ENCODE measurements at places on chromosomes 4 and X.

- no peaks in the 10 kb centered on the region for H3K4me1 ChIP-seq
- H3K27ac ChIP-seq = peak overlapping the region; percentile 7
- H3K36me3 ChIP-seq = no peaks in the 10 kb centered on the region
- no peaks in the 10 kb centered on the region for H3K27me3 ChIP-seq
- DNase-seq = peak; percentile 19
Measured at GRCh38 chr4:150962245-150962644, 52.8 kb downstream of the LRBA start.

DNA sequence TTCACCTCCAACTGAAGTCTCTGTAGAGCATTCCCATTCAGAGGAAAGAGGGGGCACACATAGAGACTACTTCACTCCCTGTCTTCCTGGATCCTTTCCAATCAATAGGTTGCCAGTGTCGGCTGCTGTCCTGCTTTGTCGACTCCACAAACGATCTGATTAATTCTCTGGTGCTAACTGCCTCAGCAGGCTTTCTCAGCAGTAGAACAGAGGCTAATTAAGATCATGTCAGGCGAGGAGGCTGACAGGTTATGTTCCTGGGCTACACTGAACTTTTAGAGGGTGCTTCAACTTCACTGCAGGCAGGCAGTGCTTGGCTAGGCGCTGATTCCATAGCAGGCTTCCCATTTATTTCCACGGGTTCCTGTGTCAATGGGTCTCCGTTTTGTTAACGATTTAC lies 79.2 kb downstream of the GRIA3 start:
- no peak overlapping the region for H3K27ac ChIP-seq
- no peaks in the 10 kb centered on the region for H3K27me3 ChIP-seq
- no peak overlapping the region for H3K4me3 ChIP-seq
- DNase-seq = no peak

DNA sequence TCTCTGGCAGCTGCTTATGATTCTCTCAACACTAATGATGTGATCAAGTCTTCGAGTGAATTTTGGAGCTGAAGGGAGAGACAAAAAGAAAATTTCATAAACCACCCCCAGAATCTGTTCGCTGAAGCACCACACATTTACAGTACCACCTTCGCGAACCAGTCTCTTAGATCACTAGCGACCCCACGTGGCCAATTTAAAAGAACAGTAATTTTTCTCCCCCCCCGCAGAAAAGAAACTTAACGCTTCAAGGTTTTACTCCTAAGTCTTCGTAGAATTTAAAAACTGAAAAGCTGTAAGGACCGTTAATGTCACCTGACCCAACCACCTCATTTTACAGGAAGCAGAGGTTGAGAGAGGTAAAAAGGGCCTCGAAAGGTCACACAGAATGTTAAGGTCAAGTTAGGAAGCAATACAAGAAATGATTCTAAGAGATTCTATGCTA lies 187.5 kb downstream of the QDPR start:
- no peak overlapping the region for H3K4me3 ChIP-seq
- no peaks in the 10 kb centered on the region for H3K36me3 ChIP-seq
- no peak overlapping the region for H3K27ac ChIP-seq
- DNase-seq = no peak

GRCh38 chrX:45479835-45480422 lies 279.3 kb upstream of the DIPK2B start:
- no peak overlapping the region for H3K4me3 ChIP-seq
- H3K4me1 ChIP-seq = peaks cover 27% of the 10 kb centered on the region
- no peaks in the 10 kb centered on the region for H3K36me3 ChIP-seq
- peak overlapping the region; percentile 94 for H3K27ac ChIP-seq

GRCh38 chrX:23434356-23434884 lies 99.8 kb downstream of the PTCHD1 start:
- H3K27ac ChIP-seq = no peak overlapping the region
- no peaks in the 10 kb centered on the region for H3K4me1 ChIP-seq
- DNase-seq = no peak
- H3K27me3 ChIP-seq = no peaks in the 10 kb centered on the region

DNA sequence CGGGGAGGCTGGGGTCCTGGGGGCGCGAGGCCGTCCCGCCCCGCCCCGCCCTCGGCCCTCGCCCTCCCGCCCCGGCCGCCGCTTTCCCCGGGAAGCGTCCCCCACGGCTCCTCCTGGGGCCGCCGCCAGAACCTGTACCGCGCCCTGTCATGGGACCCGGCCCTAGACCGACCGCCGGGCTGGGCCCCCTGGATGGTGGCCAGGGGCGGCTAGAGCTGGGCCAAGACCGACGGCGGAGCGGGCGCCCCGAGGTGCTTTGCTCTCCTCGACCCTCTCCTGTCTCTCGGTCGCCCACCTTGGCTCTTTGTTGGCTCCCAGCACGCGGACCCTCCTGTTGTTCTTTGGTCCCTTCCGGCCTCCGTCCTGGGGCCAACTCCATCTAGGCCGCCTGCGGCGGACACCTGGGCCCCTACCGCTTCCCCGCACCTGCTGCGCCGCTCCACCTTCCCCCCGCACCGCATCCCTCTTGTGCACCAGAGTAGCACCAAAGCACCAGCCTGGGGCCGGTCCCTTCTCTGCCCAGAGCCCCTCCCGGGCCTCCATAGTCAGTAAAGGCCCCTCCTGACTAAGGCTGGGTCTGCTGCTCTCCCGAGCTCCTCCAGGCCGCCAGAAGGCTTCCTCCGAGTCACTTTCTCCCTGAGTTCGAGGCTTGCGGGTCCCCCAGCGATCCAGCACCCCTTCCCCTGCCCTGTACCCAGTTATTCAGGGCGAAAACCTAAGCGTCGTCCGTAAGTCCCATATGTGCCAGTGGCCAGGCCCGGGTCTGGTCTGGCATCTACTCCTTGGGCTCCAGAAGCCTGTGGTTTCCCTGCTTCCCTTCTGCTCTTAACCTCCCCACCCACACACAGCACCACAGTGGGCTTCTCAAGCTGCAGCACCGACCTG lies 587 bp downstream of the TACC3 start:
- H3K27me3 ChIP-seq = no peaks in the 10 kb centered on the region
- H3K4me3 ChIP-seq = peak overlapping the region; percentile 81
- peaks cover 30% of the 10 kb centered on the region for H3K4me1 ChIP-seq
- H3K27ac ChIP-seq = peak overlapping the region; percentile 43
- no peak for DNase-seq

GRCh38 chrX:34350561-34351335 lies 218.6 kb upstream of the FAM47A start:
- H3K36me3 ChIP-seq = no peaks in the 10 kb centered on the region
- DNase-seq = no peak
- H3K27ac ChIP-seq = no peak overlapping the region
- H3K4me1 ChIP-seq = no peaks in the 10 kb centered on the region
- H3K27me3 ChIP-seq = no peaks in the 10 kb centered on the region

GRCh38 chr4:149048451-149049143 lies 606.4 kb upstream of the NR3C2 start:
- H3K27ac ChIP-seq = no peak overlapping the region

GRCh38 chr4:3402491-3403347 lies 39.0 kb upstream of the HGFAC start:
- no peak overlapping the region for H3K27ac ChIP-seq
- peaks cover 2% of the 10 kb centered on the region for H3K4me1 ChIP-seq
- H3K27me3 ChIP-seq = no peaks in the 10 kb centered on the region
- peaks cover 14% of the 10 kb centered on the region for H3K36me3 ChIP-seq
- H3K4me3 ChIP-seq = no peak overlapping the region
- no peak for DNase-seq

GRCh38 chr4:3291969-3292570 lies 751 bp upstream of the RGS12 start:
- peak overlapping the region; percentile 49 for H3K27ac ChIP-seq
- no peaks in the 10 kb centered on the region for H3K36me3 ChIP-seq
- peaks cover 21% of the 10 kb centered on the region for H3K27me3 ChIP-seq

- H3K4me1 ChIP-seq = no peaks in the 10 kb centered on the region
- H3K27me3 ChIP-seq = no peaks in the 10 kb centered on the region
- H3K4me3 ChIP-seq = no peak overlapping the region
- peaks cover 3% of the 10 kb centered on the region for H3K36me3 ChIP-seq
Measured at GRCh38 chrX:115632455-115632854, 71.5 kb downstream of the PLS3 start.

DNA sequence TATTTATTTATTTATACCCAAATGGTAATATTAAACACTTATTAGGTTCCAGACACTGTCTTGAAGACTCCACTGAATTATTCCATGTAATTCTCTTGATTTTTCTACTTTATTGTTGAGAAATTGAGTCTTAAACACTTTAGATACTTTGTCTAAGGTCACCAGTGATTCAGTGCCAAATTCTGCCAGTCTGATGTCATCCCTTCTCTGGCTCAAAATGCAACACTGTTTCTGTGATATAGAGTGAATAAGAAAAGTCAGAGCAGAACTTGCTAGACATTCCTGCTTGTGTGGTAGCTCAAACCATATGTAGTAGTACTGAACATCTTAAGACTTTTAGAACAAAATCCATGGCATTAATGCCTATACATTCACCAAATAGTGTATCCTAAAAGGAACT lies 164.3 kb downstream of the GABRB1 start:
- H3K4me3 ChIP-seq = no peak overlapping the region
- no peak overlapping the region for H3K27ac ChIP-seq
- no peaks in the 10 kb centered on the region for H3K36me3 ChIP-seq
- no peak for DNase-seq
- no peaks in the 10 kb centered on the region for H3K4me1 ChIP-seq

GRCh38 chr4:40749717-40750460 lies at the start of gene NSUN7:
Gene NSUN7, plus strand, starts transcription at chr4:40749955. Its CDS starts 739 bp downstream, at chr4:40750694.
- no peaks in the 10 kb centered on the region for H3K36me3 ChIP-seq
- no peak for DNase-seq
- no peak within 1 kb of the TSS for H3K27ac ChIP-seq

GRCh38 chr4:9808077-9808476 lies 26.6 kb downstream of the DRD5 start:
- no peaks in the 10 kb centered on the region for H3K27me3 ChIP-seq
- no peak overlapping the region for H3K27ac ChIP-seq
- H3K4me1 ChIP-seq = no peaks in the 10 kb centered on the region
- no peak overlapping the region for H3K4me3 ChIP-seq
- DNase-seq = no peak

DNA sequence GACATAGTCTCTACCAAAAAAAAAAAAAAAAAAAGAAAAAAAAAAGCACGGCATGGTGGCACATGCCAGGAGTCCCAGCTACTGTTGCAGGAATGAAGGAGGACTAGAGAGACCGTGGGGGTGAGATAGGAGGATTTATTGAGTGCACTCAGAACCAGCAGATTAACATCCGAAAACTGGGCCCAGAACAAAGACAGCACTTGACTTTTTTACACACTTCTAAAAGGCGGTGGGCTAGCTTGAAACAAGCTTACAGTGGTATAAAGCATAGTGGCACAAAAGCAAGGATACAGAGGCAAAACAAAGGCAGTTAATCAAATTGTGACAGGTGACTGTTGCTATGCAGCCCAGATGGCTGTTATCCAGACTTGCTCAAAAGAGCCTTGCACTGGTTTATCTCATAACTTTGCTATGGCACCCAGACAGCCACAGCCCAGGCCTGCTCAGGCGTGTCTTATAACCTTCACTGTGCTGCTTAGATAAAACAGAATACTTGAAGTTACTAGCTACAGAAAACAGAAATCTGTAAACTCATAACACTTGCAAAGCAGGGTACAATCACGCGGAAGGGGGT lies 9.9 kb upstream of the PI4K2B start:
- H3K27ac ChIP-seq = no peak overlapping the region
- no peaks in the 10 kb centered on the region for H3K4me1 ChIP-seq
- H3K27me3 ChIP-seq = no peaks in the 10 kb centered on the region
- no peak for DNase-seq
